ENCODE measurements at places on chromosomes 6 and 20. TPM values are rescaled to one million over a fixed set of nuclear protein-coding genes. Genes with fewer than 3 reads are reported as not detected.

The CPNE5 gene
- total RNA-seq: 0.36 TPM

The GFOD1 gene
- 16.0 TPM for total RNA-seq

The ZKSCAN4 gene
- 4.7 TPM for total RNA-seq

The ADAT2 gene
- total RNA-seq: 16.4 TPM

The PRDM1 gene
- 0.33 TPM for total RNA-seq

The RIPOR3 gene
- total RNA-seq: not detected
